Common myeloid progenitor, CD34-positive (primary cell): ENCODE measurements at places on chromosomes 3 and 15.

- DNase-seq = peak; percentile 79
Measured at GRCh38 chr3:40299721-40300335, 9.7 kb upstream of the EIF1B start.

- DNase-seq = no peak
Measured at GRCh38 chr3:58557491-58557890, 19.7 kb downstream of the FAM107A start.

- DNase-seq = no peak
Measured at GRCh38 chr3:159189994-159190669, 388.3 kb downstream of the MFSD1 start.

DNA sequence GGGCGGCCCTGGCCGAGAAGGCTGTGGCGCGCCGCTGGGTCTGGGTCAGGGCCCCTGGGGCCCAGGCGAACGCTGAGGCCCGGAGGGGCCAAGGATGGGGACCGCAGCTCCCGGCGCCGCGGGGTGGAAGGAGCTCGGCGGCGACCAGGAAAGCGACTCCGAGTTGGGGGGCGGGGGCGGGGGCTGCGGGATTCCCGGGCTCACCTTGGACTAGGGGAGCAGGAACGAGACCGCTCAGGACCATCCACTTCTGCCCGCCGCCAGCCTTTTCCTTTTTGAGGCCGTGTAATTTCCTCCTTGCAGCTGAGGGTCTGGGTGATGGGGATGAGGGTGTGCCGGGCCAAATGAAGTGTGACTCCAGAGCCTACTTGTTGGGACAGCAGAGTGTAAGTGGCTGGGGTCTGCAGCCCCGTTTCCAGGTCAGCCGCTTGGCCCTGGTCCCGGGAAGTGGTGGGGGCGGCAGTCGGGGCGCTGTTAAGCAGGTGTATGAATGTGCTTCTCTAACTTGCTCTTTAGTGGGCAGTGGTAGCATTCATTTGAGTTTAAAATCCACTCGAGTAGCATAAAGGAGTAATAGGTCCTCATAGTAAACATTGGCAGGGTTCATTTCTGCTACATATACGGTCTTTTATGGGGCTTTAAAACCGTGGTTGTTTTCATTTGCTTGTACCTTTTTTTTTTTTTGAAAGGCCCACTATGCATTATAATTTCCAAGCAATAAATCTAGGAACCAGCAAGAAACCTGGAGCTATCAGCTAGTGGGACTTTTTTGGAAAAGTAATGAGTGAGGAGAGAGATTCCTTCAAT, 717 bp downstream of the PXK start:
- DNase-seq = peak; percentile 62

GRCh38 chr3:135995766-135996165, 30.2 kb downstream of the PPP2R3A start:
- no peak for DNase-seq

DNA sequence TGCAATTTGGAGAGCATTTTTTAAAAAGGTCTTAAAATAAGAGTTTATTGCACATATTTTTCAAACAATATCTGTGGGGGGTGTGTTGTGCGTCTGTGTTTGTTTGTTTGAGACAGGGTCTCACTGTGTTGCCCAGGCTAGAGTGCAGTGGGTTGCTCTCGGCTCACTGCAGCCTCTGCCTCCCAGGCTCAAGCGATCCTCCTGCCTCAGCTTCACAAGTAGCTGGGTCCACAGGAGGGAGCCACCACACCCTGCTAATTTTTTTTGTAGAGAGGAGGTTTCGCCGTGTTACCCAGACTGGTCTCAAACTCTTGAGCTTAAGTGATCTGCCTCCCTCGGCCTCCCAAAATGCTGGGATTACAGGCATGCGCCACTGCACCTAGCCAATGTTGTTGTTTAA, 2.7 kb downstream of the MLF1 start:
- no peak for DNase-seq

DNA sequence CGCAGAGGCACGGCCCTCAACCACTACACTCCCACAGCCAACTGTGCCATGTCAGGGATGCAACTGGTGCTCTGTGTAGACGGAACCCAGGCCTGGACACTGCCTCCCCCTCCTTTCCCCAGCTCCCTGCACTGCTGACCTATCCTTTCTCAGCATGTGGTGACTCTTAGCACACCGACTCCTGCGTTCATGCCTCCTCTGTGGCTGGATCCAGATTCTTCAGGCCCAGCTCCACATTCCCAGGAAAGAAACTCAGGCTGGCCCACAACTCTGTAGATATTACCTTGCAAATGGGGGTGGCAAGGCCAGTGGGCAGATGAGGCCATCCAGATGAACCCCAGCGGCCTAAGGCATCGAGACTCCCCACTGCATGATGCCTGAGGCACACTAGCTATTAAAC, 272.7 kb downstream of the OCA2 start:
- no peak for DNase-seq

- no peak for DNase-seq
Measured at GRCh38 chr15:93071469-93071936, 17.5 kb downstream of the RGMA start.

GRCh38 chr3:65532215-65532614, 506.5 kb downstream of the MAGI1 start:
- DNase-seq = no peak

DNA sequence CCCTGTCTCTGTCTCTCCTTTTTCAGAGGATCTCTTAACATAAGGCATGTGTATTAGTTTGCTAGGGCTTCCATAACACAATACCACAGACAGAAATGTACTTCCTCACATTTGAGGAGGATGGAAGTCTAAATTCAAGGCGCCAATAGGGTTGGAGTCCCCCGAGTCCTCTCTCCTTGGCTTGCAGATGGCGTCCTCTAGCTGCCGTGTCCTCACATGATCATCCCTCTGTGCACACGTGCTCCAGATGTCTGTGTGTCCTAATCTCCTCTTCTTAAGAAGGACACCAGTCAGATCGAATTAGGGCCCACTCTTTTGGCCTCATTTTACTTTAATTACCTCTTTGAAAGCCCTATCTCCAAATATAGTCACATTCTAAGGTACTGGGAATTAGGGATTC, 23.0 kb upstream of the BFSP2 start:
- DNase-seq = no peak

- no peak for DNase-seq
Measured at GRCh38 chr15:100533886-100534285, 5.1 kb upstream of the CERS3 start.

DNA sequence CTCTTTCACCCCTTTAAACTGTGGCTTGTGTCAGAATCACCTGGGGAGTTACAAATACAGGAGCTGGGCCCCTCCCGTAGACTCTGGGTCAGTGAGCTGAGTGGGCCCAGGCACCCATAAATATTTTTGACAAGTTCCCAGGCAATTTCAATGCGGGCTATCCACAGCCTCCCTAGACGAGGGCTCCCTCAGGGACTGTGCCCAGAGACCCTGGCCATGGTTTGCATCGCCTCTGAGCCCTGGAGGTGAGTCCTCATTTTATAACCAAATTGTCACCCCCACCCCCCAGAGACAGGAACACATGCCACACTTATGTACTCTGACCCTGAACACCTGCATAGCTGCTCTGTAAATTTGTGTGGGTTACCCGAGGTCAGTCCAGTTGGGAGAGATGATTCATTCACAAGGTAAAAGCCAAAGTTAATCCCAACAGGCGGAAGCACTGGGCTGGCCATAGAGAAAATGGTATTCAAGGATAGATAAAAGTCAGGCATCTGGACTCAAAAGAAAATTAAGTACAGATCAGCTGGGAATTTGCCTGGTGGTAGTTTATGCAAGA, 146.5 kb upstream of the SLC6A11 start:
- no peak for DNase-seq

DNA sequence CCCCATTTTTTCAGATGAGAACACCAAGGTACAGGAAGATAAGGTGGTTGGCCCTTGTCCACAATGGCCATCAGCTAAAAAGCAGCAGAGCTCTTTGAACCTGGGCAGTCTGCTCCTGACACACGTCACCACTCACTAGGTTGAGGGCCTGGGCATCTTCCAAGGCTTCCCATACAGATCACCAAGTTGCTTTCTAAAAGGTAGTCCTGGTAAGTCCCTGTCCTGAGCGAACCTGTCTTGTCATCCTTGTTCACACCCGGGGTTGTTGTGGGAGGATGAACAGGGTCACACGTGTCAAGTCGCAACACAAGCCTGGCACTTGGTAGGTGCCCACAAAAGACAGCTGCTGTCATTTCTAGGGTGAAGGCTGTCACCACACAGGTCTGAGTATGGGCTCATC, 260.4 kb downstream of the EPHB1 start:
- no peak for DNase-seq

DNA sequence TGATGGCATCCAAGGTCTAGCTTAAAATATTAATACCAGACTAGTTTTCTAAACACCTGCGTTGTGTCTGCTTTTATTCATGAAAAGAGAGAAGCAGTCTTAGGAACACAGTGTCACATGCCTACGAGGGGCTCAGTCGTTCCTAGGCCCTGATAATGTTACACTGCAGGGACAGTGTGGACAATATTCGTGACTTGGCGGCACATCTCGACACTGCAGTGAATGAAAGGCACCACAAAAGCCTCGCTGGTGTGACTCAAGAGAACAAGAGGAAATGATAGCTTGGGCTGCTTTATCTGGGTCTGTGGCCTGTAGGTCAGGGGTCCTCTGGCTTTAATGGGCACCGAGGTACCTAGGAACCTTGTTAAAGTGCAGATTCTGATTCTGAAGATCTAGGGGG, 226.7 kb downstream of the PDZRN3 start:
- DNase-seq = no peak

- DNase-seq = no peak
Measured at GRCh38 chr3:33883951-33884561, 85.6 kb downstream of the PDCD6IP start.

DNA sequence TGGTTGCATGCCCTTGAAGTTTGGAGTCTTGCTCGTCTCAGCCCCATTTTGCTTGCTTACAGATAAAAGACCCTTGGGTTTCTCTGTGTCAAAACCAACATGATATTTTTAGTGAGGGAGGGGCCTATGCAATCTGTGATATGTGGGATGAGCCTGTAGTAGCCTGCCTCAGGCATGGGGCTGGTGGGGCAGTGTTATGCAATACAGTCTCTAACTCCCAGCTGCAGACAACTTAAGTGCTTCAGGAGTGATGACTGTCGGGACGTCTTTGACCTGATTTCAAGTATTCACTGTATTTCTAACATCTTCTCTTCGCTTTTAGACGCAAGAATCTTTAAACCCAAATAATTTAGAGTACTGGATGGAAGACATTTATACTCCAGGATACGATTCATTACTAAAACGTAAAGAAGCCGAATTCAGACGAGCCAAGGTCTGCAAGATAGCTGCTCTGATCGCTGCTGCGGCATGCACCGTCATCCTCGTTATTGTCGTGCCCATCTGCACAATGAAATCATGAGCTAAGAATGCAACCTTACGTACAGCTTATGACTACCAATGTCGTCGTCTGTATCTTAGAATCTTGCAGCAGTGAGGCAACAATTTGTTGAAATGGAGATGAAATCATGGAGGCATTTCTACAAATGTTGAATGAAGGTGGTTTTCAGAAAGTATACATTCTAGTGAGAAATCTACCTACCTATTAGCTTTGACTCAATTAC, 35.9 kb downstream of the MINAR1 start:
- DNase-seq = no peak
